Ovary (tissue), 10 donors: ENCODE measurements at places on chromosomes 13 and 19. TPM values are rescaled to one million over a fixed set of nuclear protein-coding genes. Genes with fewer than 3 reads are reported as not detected.

The FLT3 gene
- 0.34 TPM for total RNA-seq

DNA sequence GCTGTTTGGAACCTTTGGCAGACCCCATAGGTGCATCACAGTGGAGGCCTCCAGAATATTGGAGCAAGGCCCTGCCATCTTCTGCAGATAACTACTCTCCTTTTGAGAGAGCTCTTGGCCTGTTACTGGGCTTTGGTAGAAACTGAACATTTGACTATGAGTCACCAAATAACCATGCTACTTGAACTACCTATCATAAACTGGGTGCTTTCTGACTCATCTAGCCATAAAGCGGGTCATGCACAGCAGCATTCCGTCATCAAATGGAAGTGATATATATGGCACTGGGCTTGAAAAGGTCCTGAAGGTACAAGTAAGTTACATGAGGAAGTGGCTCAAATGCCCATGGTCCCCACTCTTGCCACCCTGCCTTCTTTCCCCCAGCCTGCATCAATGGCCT lies 782.5 kb upstream of the SLITRK6 start:
- no peaks in the 10 kb centered on the region for H3K27me3 ChIP-seq
- no peak overlapping the region for H3K27ac ChIP-seq
- no peak overlapping the region for H3K4me3 ChIP-seq
- no peaks in the 10 kb centered on the region for H3K4me1 ChIP-seq
- no peak for DNase-seq
- no peaks in the 10 kb centered on the region for H3K36me3 ChIP-seq

DNA sequence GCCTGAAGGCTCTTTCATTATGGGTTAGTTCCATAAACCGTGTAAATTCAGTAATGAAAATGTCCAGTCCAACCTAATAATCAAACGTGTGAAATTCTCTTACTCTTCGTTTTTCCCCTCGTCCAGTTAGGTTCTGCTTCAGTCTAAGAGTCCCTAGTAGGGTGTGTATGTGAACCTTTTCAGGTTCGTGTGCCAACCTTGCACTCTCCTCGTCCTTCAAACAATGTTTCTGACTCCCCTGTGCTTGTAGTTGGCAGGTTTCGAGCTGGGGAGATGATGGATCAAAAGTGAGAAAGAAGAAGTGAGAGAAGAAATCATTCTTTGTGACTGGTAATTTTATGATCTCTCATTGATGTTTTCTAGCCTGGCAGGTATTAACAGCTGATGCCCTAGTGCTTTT lies 366.1 kb downstream of the GPC5 start:
- no peaks in the 10 kb centered on the region for H3K4me1 ChIP-seq
- peaks cover 4% of the 10 kb centered on the region for H3K27me3 ChIP-seq
- H3K27ac ChIP-seq: no peak overlapping the region
- H3K4me3 ChIP-seq: no peak overlapping the region
- no peaks in the 10 kb centered on the region for H3K36me3 ChIP-seq

The TMEM221 gene
- total RNA-seq: 14.1 TPM
